Activated naive CD8-positive, alpha-beta T cell treated with anti-CD3 and anti-CD28 coated beads, Interleukin-2, amount 10 ng/mL, durations not matched to agents 7 days and 5 days (primary cell): ENCODE measurements at places on chromosomes 11 and 22. TPM values are rescaled to one million over a fixed set of nuclear protein-coding genes. Genes with fewer than 3 reads are reported as not detected.

The COX8A gene
- 379 TPM for total RNA-seq

- no peak for DNase-seq
- H3K36me3 ChIP-seq, result peaks cover 12% of the 10 kb centered on the region
- H3K4me3 ChIP-seq, result no peak overlapping the region
- no peaks in the 10 kb centered on the region for H3K4me1 ChIP-seq
- no peaks in the 10 kb centered on the region for H3K27me3 ChIP-seq
- no peak overlapping the region for H3K27ac ChIP-seq
These were observed 33.3 kb downstream of the HIRA start for GRCh38 chr22:19398206-19398605.

DNA sequence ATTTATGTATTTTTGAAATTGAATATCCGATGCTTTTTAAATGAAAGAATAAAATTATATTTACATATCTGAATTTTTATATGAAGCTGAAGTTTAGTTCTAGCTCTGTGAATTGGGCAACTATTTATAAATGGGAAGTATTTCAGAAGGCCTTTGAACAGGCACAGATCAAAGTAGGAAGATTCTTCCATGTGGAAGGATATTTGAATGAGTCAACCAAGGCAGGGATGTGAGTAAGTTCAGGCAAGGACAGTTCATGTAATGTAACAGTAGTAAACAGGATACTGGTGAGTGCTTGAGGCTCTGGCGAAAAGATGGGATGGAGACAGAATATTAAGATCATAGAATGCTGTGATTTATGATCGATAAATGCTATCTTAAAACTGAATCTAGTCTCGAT lies 417.8 kb upstream of the CCDC179 start:
- H3K4me3 ChIP-seq, result no peak overlapping the region
- H3K4me1 ChIP-seq, result no peaks in the 10 kb centered on the region
- no peaks in the 10 kb centered on the region for H3K36me3 ChIP-seq

GRCh38 chr11:22431106-22431505 lies 92.9 kb downstream of the SLC17A6 start:
- peaks cover 2% of the 10 kb centered on the region for H3K4me1 ChIP-seq
- H3K27me3 ChIP-seq, result peaks cover 30% of the 10 kb centered on the region
- no peaks in the 10 kb centered on the region for H3K36me3 ChIP-seq
- DNase-seq, result no peak

- H3K27ac ChIP-seq, result peak overlapping the region; percentile 96
- peaks cover 46% of the 10 kb centered on the region for H3K4me1 ChIP-seq
- H3K36me3 ChIP-seq, result peaks cover 18% of the 10 kb centered on the region
- no peak for DNase-seq
- no peaks in the 10 kb centered on the region for H3K27me3 ChIP-seq
These were observed 2.0 kb upstream of the EHD1 start for GRCh38 chr11:64880240-64881001.

The TSPAN32 gene
- 52.3 TPM for total RNA-seq

The TMA7B gene
- total RNA-seq, result 8.5 TPM

GRCh38 chr11:48037709-48038468 lies 57.5 kb downstream of the PTPRJ start:
- no peak for DNase-seq
- H3K27me3 ChIP-seq, result no peaks in the 10 kb centered on the region
- H3K4me1 ChIP-seq, result peaks cover 49% of the 10 kb centered on the region
- H3K4me3 ChIP-seq, result no peak overlapping the region
- H3K27ac ChIP-seq, result no peak overlapping the region

DNA sequence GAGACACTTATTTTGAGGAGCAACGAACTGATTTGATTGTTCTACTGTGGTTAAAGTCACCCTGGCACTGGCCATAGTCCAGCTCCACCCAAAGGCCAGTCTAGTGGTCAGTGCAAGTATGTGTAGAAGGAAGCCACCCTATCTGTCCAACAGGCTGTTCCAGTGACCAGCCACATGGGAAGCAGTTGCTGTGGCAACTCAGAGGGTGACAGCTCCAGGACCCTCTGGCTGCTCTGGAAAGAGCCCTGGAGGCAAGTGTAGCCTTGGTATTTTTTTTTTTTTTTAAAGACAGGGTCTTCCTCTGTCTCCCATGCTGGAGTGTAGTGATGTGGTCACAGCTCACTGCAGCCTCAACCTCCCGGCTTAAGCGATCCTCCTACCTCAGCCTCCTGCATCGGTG lies 27.8 kb downstream of the LMO1 start:
- no peak overlapping the region for H3K4me3 ChIP-seq
- H3K27ac ChIP-seq, result no peak overlapping the region
- no peaks in the 10 kb centered on the region for H3K27me3 ChIP-seq
- peaks cover 3% of the 10 kb centered on the region for H3K4me1 ChIP-seq
- DNase-seq, result no peak

The GAS2 gene
- total RNA-seq, result 1.9 TPM

The ARFIP2 gene
- 44.6 TPM for total RNA-seq

DNA sequence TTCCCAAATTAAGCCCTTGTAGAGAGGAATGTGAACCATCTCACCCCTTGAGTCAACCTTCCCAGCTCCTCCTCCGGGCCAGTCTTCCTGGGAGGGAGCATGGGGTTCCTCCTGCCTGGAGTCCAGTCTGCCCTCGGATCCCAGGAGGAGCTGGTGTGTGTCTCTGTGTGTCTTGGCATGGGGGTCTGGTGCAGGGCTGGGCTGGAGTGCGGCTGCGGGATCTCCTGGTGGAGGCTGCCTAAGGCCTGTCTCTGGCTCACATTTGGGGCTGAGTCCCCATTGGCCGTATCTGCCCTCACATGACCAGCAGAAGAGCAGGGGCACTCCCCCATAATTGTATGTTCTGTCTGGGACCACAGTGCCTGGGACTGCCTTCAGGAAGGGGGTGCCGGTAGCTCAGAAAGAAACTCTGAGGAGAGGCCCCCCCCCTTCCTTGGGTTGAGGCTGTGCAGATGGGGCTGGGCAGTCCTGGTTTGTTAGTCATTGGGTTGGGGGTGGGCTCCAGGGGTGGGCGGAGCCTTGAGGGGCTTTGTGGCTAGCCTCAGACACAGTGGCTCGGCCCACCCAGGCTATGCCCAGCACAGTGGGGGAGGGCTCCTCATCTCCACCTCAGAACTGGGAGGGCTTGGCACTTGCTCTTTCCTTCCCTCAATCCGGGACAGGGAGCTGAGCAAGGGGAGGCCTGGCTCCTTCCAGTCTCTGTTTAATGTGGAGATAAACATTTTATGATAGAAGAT lies 2.9 kb downstream of the C1QTNF5 start:
- DNase-seq, result no peak
- peaks cover 9% of the 10 kb centered on the region for H3K36me3 ChIP-seq
- H3K4me1 ChIP-seq, result peaks cover 30% of the 10 kb centered on the region
- H3K27ac ChIP-seq, result no peak overlapping the region

DNA sequence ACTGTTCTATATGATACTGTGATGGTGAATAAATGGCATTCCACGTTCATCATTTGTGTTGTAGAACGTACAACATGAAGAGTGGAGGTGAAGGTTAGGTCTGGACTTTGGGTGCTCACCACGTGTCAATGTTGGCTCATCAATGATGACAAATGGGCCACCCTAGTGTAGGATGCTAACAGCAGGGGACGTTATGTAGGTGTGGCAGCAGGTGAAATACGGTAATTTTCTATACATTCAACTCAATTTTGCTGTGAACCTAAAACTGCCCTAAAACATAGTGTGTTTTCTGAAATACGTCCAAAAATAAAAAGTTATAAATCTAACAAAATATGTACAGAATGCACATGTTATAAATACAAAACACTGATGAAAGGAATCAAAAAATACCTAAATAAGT lies 6.2 kb downstream of the KRTAP5-6 start:
- peaks cover 8% of the 10 kb centered on the region for H3K36me3 ChIP-seq
- H3K4me1 ChIP-seq, result peaks cover 32% of the 10 kb centered on the region
- H3K27me3 ChIP-seq, result peaks cover 12% of the 10 kb centered on the region
- no peak for DNase-seq

The ADM gene
- total RNA-seq, result 2.3 TPM

DNA sequence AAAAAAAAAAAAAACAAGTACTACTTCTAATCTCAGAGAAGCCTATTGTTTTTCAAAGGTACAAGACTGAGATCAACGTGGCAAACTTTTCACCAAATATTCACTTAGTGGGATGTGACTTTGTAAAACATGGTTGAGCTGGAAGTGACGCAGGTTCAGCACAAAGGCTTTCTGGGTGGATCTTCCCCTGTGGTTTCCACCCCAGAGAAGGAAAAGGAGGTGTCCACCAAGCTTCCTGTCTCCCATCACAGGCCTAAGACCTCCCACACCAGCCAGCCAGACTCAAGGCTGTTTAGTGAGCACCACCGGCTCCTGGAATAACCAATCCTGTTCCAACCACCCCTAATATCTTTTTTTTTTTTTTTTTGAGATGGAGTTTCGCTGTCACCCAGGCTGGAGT lies 5.7 kb downstream of the TMEM184B start:
- no peaks in the 10 kb centered on the region for H3K27me3 ChIP-seq
- peaks cover 3% of the 10 kb centered on the region for H3K36me3 ChIP-seq
- H3K4me3 ChIP-seq, result peak overlapping the region; percentile 55
- peaks cover 41% of the 10 kb centered on the region for H3K4me1 ChIP-seq

DNA sequence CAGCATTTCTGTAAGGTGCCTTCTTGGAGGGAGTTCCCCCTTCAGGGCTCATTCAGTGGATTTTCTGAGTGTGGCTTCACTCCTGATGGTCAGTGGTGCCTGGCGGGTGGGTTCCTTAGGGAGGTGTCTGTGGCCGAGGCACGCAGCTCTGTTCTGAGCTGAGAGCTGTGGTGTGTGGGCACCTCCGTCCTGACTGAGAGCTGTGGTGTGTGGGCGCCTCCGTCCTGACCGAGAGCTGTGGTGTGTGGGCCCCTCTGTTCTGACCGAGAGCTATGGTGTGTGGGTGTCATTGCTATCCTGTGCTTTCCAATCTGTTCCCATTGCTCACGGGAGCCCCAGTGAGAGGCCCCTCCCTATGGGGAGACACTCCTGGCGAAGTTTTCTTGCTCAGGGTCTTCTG lies 39.8 kb downstream of the MUC6 start:
- peak overlapping the region; percentile 34 for H3K27ac ChIP-seq
- peaks cover 8% of the 10 kb centered on the region for H3K4me1 ChIP-seq
- H3K36me3 ChIP-seq, result peaks cover 15% of the 10 kb centered on the region

- peaks cover 4% of the 10 kb centered on the region for H3K4me1 ChIP-seq
- peaks cover 16% of the 10 kb centered on the region for H3K36me3 ChIP-seq
- H3K27me3 ChIP-seq, result no peaks in the 10 kb centered on the region
These were observed 32.0 kb downstream of the NEFH start for GRCh38 chr22:29512031-29512430.
